ENCODE measurements at places on chromosomes 4 and X. TPM values are rescaled to one million over a fixed set of nuclear protein-coding genes. Genes with fewer than 3 reads are reported as not detected.

The SUPT20HL1 gene
- not detected for total RNA-seq

DNA sequence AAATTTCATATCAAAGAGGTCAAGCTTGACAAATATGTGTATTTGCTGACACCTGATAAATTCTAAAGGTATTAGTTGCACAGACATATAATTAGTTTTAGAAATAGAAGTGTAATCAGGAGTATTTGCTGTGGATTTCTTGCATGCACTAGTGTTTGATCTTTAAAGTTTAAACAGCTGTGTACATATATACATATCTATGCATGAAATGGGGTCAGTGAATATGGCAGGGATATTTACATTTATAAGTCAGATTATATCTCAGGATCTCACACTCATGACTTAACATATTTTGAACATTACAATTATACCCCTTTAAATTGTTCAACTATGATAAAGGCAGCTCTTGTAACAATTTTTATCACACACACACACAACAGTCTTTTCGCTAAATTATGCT, 547.4 kb upstream of the ACTRT1 start:
- DNase-seq, result no peak

DNA sequence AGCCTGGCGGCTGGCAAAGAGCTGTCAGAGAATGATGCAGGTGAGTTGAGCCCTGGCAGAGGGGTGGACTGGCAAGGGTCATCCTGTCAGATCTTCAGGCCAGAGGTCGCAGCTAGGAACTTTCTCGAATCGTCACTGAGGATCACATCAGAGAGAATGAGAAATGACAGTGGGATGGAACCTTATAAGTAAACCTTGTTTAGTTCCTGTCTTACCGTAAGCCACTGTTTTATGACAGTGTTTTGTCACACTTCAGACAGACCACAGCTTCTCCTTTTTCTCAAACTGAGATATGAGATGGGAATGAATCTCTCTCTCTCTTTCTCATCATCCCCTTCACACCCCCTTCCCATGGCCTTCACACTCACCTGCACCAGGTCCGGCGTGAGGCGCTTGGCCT, 9.3 kb downstream of the DIPK2B start:
- DNase-seq, result no peak

DNA sequence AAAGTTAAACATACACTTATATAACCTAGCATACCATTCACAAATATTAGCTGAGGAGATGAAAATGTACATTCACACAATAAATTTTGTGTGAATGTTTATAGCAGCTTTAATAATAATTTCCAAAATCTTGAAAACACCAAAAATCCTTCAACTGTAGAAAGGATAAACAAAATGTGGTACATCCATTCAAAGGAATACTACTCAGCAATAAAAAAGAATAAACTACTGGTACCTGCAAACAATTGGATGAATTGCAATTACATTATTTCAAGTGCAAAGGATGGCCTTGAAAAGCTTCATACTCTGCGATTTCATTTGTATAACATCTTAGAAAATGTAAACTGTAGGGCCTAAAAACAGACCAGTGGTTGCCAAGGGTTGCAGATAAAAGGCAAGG, 11.7 kb upstream of the RPS6KA6 start:
- no peak for DNase-seq

- no peak for DNase-seq
Measured at GRCh38 chrX:104953251-104953650, 267.2 kb downstream of the TEX13A start.

- no peak for DNase-seq
Measured at GRCh38 chr4:168527560-168527959, 30.7 kb downstream of the PALLD start.

DNA sequence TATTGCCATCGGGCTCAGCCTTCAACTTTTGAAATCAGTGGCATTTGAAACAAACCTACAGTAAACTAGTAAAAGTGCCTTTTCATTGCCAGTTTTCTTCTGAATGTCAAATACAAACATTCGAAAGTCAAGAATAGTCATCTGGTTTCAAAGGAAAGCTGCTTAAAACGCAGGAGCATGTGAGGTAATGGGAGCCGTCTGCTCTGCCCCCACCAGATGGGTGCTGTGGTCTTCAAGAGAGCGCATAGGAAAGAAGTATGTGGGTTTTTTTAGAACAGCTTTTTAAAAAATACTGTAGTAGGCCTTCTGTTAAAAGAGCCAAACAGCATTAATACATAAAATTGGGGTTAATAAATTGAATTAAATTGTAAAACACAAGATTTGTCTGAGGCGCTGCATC, 88.6 kb downstream of the STOX2 start:
- DNase-seq, result no peak
